ENCODE measurements at places on chromosomes 7 and 10.

DNA sequence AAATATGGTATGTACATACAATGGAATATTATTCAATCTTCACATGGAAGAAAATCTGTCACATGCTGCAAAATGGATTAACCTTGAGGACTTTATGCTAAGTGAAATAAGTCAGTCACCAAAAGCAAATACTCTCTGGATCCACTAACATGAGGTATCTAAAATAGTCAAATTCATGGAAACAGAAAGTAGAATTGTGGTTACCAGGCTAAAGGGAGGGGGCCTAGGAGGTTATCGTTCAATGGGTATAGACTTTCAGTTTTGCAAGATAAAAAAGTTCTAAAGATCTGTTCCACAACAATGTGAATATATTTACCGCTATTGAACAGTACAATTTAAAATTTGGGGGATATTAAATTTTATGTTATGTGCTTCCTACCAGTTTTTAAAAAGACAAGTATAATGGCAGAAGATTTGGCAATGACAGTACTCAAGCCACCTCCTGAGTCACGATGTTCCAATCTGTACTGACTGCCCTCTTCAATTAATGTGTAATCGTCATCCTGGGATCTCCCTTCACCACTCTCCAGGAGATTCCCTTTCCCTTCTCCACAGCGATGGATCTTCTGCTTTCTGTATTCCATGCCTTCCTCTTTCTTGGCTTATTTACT lies 32.3 kb upstream of the IL6 start:
- no peak for DNase-seq

GRCh38 chr10:84224411-84225028 lies 824 bp downstream of the LRIT2 start:
- DNase-seq, result no peak

GRCh38 chr10:27344568-27345454 lies 104.2 kb upstream of the ACBD5 start:
- DNase-seq, result no peak

DNA sequence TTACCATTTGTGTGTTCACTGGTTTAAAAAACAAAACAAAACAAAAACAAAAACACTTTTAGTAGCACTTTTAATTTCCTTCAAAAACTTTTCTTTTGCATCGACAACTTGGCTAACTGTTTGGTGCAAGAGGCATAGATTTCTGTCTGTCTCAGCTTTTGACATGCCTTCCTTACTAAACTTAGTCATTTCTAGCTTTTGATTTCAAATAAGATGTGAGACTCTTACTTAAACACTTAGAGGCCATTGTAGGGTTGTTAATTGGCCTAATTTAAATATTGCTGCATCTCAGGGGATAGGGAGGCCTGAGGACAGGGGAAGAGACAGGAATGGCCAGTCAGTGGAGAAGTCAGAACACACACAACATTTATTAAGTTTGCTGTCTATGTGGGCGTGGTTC lies 66.3 kb downstream of the AVL9 start:
- no peak for DNase-seq

DNA sequence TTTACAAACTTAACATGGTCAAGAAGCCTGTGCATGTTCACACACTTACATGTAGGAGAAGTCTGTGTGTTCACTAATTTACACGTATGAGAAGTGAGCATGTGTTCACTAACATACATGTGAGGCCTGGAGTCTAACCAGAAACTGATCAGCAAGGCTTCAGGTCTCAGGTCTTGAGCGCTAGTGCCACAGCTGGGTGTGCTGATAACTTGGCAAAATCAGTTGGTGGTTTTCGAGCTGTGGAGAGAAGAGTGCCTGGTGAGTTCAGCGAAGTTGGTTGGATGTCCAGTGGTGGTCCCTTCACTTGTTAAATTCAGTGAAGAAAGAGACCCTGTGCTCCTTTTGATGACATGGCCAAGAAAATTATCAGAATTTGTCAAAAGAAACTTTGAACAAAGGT lies 98.7 kb downstream of the CELF2 start:
- no peak for DNase-seq

DNA sequence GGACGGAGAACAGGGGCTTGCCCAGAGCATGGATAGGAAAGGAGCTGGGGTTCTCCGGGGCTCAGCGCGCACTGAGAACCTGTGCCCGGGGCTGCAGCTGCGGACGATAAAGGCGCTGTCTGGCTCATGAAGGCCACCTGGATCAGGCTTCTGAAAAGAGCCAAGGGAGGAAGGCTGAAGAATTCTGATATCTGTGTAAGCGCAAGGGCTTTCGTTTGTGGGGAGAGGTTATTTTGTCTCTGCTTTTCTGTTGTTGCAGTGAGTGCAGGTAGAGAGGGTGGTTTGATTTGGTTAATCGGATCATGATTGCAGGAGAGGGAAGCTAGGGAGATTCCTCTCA lies 250.5 kb downstream of the NSUN6 start:
- DNase-seq, result no peak

DNA sequence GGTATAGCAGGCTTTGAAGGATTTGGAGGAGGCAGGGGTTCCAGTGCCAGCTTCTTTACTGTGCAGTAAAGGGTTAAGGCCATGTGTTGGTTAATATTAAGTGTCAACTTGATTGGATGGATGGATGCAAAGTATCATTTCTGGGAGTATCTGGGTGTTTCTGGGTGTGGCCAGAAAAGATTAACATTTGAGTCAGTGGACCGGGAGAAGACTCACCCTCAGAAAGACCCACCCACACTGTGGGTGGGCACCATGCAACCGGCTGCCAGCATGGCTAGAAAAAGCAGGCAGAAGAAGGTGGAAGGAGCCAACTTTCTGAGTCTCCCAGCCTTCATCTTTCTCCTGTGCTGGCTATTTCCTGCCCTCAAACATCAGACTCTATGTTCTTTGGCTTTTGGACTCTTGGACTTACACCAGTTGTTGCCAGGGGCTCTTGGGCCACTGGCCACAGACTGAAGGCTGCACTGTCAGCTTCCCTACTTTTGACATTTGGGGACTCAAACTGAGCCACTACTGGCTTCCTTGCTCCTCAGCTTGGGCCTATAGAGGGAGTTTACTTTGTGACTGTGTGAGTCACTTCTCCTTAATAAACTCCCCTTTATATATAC lies 6.8 kb upstream of the TRUB1 start:
- DNase-seq, result no peak

GRCh38 chr7:111558991-111559390 lies 3.3 kb downstream of the IMMP2L start:
- peak; percentile 8 for DNase-seq

DNA sequence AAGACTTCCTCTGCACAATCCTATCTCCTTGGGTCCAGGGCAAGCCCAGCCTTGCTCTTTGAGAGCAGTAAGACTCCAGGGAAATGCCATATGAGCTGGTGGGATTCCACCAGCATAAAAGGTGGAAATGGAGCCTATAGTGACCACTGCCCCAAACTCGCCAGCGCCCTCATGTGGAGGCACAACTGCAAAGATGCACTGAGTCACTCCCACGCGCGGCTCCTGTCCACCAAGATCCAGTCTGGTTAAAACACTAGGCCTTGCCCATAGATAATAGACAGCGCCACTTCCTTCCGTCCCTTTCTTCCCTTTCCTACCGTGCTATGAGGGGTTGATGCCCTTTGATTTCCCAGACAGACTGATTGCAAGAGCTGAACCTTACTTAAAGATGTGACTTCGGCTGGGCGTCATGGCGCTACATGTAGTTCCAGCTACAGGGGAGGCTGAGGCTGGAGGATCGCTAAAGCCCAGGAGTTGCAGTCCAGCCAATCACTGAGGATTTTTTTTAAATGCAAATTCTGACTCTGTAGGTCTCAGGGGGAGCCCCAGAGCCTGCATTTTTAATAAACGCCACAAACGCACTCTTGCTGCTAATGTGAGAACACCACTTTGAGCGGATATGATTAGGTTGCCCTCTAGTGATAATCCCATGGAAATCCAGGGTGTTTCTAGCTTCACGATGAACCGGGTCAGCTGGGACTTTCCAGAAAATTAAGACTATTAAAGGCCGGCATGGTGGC lies 136.5 kb downstream of the EPC1 start:
- DNase-seq, result peak; percentile 19

GRCh38 chr10:11608159-11609013 lies 3.1 kb downstream of the USP6NL start:
- DNase-seq, result no peak

DNA sequence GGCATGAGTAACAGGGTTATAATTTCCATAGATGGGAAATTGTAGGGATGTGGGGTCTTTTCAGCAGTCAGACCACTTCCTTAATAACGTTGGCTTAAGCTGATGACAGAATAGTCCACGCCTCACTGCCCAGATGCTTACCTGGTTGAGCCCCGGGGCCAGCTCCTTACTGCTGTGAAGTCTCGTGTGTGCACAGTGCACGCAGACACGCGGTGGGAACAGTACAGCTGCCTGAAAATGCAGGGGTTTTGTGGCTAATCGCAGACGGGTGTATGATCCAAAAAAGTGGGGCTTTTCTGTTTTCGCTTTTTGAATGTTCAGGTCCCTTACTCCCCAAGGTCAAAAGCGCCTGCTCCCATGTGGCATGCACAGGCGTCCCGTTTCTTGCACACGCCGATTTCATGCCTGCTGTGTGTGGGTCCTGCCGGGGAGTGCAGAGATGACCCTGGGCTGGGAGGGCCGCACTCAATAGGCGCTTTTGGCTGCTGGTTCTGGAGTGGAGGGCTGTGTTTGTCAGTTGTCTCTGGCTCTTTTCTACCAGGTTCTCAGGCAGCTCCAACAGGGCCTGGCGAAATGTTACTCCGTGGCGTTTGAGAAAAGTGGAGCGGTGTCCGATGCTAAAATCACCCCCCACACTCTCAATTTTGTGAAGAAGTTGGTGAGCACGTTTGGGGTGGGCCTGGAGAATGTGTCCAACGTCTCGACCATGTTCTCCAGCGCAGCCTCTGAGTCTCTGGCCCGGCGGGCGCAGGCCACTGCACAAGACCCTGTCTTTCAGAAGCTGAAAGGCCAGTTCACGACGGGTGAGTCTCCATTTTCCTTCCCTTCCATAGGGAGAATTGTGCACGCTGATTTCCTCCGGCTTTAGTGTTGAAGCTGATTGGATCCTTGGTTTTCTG lies 116.0 kb downstream of the TRRAP start:
- no peak for DNase-seq

- DNase-seq, result no peak
Observed at GRCh38 chr7:148105853-148106252, 484.7 kb upstream of the C7orf33 start.

- no peak for DNase-seq
Observed at GRCh38 chr10:8137272-8137681, 82.8 kb downstream of the GATA3 start.

DNA sequence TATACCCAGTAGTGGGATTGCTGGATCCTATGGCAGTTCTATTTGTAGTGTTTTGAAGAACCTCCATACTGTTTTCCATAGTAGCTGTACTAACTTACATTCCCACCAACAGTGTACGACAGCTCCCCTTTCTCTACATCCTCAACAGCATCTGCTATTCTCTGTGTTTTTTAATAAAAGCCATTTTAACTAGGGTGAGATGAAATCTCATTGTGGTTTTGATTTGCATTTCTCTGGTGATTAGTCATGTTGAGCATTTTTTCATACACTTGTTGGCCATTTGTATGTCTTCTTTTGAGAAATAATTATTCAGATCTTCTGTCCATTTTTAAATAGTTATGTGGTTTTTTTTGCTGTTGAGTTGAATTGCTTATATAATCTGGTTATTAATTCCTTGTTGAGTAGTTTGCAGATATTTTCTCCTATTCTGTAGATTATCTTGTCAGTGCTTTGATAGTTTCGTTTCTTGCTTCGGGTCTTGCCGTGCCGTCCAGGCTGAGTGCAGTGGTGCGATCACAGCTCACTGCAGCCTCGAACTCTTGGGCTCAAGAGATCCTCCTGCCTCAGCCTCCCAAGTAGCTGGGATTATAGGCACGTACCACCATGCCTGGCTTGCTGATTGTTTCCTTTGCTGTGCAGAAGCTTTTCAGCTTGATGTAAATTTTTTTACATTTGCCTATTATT lies 12.0 kb downstream of the MTG1 start:
- peak; percentile 12 for DNase-seq

DNA sequence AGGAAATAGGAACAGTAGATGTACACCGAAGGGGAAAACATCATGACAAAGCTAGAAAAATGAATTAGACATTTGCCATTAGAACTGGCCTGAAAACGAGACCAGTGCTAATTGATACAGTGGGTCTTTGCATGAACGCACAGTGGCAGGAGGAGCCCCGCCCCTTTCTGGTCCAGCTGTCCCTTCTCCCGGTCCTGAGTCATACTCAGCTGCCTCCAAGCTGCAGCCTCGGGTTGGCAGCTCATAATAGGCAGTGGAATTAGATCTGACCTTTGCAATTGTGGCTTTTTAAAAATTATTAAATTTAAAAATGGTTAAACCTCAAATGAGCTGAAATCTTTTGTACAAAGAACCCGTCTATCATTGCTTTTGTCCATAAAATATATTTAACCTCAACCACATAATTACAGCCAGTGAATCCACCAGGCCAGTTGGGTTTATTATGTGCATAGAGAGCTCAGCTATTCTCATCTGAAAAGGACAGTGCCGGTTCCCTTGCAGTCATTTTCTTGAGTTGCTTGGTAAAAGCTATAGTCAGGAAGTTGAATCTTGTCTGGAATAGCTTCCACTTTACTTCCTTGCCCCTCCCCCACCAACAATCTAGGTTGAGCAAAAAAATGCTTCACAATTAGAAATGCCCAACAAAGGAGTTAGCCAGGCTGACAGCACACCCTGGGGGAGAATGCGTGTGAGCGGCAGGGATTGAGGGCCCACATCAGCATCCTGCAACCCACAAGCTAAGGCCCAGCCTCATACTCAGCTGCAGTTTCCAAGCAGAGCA lies 147.1 kb downstream of the BUB3 start:
- no peak for DNase-seq

DNA sequence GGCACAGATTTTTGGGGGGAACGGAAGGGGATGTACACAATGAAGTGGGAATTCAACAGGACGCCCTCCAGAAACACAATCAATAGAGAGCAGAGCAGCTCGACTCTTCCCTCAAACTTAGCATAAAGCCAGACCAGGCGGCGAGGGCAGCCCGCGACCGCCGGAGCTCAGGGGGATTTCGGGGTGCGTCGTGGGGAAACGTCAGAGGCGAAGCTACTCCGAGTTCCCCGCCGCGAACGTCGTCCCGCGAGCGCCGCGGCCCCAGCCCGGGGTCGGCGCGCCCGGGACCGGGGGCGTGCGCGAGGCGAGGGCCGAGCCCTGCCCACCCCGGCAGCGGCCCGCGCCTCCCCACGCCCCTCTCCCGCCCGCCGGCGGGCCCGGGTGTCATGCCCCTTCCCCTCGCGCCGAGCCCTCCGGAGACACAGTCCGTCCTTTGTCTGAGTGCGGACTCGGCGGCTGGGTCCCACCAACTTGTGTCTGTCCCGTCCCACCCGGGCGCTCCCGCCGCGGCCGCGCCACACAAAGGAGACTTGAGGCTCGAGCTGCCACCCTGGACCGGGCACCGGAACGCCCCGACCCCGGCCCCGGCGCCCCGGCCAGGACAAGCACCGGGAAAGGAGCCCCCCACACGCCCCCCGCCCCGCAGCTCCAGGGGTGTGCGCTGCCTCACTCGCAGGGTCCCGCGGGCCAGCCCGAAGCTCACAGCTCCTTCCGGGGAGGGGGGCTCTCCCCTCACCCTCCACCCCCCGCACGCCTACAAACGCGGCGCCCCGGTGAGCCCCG lies 634 bp downstream of the EZH2 start:
- DNase-seq, result no peak

DNA sequence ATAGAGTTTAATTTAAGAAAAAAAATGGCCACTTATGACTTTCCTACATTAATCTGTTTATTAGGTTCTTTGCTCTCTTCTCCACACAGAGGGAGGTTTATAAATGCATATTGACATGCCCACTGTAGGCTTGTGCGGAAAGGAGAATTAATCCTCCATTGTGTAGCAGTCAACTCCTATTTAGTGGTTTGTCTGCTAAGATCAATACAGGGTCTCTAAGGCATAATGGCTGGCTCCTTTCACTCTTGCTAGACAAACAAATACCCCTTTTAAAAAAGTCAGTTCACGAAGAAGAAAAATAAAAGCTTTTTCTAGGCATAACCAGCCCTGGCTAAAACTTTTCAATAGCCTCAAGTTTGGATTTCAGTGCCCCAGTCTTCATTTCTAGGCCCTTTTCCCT lies 141.6 kb downstream of the TSPAN12 start:
- no peak for DNase-seq
